ENCODE measurements at places on chromosomes 5 and 9.

GRCh38 chr5:139748505-139748826 is 47.1 kb upstream of the PSD2 start:
- no peak for DNase-seq

- DNase-seq: no peak
These were observed 49.4 kb downstream of the ATP10B start for GRCh38 chr5:160802592-160802991.

DNA sequence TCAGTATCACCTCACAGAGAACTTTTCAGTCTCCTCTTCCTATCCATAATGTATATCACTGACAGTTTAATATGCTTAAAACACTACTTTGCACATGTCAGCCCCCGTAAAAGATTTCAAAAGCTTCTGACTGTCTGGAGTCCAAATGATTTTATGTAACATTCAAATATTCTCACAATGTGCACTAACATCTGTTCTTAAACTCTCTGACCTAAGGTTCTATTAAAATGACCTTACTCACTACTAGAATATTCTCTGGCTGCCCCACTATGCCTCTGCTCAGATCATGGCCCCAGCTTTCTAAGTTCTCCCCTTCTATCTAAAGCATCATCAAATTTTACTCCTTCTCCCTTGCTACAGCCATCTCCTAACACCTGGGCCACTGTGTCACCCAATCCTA is 52.5 kb downstream of the AP3B1 start:
- DNase-seq: no peak

GRCh38 chr5:82551840-82552385 is 273.8 kb upstream of the RPS23 start:
- no peak for DNase-seq

GRCh38 chr9:33102551-33103210 is 26.2 kb upstream of the SMU1 start:
- DNase-seq: no peak

- DNase-seq: no peak
These were observed 101.8 kb downstream of the CETN3 start for GRCh38 chr5:90307782-90308181.

- no peak for DNase-seq
These were observed 53.8 kb downstream of the RAD23B start for GRCh38 chr9:107336718-107337360.

DNA sequence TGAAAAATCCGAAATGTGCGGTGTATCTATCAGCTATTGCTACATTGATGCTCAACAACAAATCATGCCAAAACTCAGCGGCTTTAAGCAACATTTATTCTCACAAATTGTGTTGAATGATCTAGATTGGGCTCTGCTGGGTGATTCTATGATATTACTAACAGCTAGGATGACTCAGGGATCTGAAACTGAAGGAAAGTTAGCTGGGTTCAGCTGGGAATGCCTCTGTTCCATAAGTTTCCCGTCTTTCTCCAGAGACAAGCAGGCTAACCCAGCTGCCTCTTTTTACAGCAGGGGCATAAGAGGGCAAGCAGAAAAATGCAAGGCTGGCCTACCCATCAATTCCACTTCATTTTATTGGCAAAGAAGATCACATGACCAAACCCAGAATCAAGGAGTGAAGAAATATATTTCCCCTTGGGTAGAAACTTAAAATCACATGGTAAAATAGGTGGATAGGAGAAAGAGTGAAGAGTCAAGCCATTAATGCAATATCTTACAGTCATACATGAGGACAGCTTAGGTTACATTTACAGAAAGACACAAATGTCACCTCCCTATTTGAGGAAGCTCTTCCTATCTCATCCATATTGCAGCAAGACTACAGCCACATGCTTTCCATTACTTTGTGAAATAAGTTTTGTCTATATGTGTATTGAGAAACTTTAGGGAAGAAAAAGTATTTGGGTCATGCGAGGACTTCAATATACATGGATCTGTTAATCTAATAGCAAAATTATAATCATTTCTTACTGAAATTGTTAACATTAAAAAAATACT is 30.8 kb downstream of the IL7R start:
- no peak for DNase-seq

DNA sequence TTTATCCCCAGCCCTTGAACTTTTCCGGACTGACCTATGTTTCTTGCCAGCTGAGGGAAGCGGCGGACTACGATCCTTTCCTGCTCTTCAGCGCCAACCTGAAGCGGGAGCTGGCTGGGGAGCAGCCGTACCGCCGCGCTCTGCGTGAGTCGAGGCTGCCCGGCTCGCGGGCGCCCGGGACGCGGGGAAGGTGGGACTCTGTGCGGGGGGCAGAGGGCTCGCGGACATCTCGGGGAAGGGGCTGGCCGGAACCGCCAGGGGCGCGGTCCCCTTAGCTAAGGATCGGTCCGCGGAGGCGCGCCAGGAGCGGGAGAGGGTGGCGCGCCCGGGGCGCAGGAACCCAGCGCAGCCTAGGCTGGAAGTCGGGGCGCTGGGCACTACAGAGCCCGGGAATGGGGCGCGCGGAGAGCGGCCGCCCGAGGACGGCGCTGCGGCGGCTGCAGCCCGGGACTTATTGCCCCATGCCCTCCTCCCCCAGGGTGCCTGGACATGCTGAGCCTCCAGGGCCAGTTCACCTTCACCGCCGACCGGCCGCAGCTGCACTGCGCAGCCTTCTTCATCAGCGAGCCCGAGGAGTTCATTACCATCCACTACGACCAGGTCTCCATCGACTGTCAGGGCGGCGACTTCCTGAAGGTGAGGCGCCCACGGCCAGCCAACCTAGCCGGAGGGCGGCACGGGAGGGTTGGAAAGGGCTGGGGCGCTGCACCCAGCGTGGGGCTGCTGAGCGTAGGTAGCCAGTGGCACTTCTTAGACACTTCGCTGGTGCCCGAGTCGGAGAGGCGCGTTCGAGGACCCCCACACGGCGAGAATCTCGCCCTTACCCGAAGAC is 922 bp downstream of the CRHBP start:
- no peak for DNase-seq

DNA sequence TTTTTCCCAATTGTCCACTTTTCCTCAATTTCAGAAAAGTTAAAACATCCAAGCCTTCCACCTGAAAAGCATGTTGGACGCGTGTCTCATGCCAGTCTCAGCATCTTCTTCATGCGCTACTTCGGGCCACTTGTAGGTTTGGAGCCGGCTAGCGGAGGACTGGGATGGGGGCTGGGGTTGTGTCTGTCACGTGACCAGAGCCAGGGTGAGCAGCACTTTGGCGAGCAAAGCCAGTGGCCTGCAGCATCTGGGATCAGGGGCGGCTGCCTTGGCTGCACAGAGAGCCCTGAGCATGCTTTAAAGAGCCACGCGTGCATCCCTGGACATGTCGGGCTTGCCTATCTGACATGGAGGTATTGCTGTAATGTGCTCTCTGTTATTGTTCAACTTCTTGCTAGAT is 41.2 kb downstream of the SLC6A3 start:
- DNase-seq: no peak

- no peak for DNase-seq
These were observed 9.7 kb upstream of the LRRC70 start for GRCh38 chr5:62568800-62569432.

- DNase-seq: no peak
These were observed 18.4 kb downstream of the AP3B1 start for GRCh38 chr5:78275998-78276543.

DNA sequence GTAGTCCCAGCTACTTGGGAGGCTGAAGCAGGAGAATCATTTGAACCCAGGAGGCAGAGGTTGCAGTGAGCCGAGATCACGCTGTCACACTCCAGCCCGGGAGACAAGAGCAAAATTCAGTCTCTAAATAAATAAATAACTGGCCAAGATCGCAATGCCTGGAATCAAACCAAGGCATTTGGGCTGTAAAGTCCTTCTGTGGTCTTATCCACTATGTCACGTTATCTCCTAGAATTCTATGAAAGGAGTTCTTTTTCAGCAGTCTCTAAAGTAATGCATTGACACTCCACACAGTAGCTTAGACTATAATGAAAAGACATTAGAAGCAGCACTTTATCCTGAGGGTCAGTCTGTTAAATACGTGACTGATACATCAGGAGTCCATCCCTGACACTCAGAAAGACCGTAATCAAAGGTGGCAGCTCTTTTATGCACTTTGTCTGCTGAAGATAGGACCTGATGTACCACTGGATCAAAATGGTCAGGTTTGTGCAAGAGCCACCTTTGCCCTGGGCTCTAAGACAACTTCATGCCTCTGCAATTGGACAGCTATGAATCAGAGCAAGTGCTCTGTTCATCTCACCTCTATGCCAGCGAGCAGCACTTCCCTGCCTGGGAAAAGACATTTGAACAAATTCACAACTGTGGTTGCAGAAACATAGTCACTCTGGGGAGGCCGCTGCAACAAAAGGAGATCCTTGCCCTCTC is 31.7 kb upstream of the GNA14 start:
- no peak for DNase-seq

- no peak for DNase-seq
These were observed 560.8 kb downstream of the BNC2 start for GRCh38 chr9:16309469-16310271.

GRCh38 chr5:128441941-128442350 is 96.1 kb downstream of the FBN2 start:
- DNase-seq: no peak

GRCh38 chr9:89426384-89426961 is 71.4 kb downstream of the SEMA4D start:
- no peak for DNase-seq

DNA sequence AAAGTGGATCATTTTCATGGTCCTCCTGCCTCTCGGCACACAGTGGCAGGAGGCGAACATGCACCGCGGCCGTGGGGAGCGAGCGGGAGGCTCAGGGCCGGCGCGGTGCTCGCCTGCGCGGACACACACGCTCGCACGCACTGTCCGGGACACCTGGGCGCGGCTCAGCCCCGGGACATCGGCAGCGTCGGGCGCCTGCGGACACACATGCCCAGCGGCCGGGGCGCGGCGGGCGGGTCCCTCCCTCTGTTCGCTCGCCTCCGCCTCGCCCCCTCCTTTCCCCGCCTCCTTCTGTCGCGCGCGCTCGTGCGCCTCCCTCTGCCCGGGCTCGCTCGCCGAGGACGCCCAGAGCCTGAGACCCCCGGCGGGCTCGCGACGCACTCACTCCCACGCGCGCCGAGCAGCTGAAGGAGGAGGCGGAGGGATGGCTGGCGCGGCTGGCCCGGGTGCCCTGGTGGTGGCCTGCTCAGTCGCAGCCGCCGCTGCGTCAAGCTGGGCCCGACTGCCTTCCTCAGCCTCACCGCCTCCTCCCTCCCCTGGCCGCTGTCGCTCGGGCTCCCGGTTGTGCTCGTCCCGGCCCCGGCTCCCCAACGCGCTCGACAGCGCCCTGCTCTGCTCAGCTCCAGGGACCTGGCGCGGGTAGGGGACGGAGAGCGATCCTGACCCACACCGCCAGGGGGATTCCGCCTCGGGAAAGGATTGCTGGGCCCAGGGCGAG is at the start of gene FRMD3:
Gene FRMD3 (minus strand): TSS at position 230 of the 718 bp plus-strand sequence. CDS start 170 bp downstream, at position 60.
- DNase-seq: peak; percentile 59

GRCh38 chr9:105963343-105964099 is 269.2 kb downstream of the TMEM38B start:
- no peak for DNase-seq

DNA sequence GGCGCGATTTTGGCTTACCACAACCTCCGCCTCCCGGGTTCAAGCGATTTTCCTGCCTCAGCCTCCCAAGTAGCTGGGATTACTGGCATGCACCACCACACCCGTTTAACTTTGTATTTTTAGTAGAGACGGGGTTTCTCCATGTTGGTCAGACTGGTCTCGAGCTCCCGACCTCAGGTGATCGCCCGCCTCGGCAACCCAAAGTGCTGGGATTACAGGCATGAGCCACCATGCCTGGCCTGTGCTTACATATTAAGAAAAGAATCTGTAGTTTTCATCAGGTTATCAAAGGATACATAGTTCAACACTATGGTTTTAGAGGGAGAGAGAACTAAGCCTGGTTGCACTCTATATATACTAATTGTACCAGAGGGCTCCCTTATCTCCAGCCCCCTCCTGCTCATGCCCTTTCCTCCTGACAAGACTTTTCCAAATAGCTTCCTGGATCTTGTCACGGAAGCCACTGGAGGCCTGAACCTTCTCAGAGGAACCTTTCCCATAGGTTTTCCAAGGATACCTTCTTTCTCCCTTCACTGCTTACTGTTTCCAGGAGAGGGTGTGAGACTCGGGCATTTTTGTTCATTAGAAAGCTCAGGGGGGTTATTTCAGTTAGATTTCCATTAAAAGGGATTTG is 53.1 kb downstream of the SLC44A1 start:
- no peak for DNase-seq

GRCh38 chr5:34058532-34058931 is 15.5 kb upstream of the C1QTNF3 start:
- no peak for DNase-seq

- DNase-seq: peak; percentile 96
These were observed at the start of gene TTC1 for GRCh38 chr5:160008877-160009590. TTC1 (plus strand) TSS chr5:160009139; CDS start chr5:160010529, 1,390 bp downstream.

DNA sequence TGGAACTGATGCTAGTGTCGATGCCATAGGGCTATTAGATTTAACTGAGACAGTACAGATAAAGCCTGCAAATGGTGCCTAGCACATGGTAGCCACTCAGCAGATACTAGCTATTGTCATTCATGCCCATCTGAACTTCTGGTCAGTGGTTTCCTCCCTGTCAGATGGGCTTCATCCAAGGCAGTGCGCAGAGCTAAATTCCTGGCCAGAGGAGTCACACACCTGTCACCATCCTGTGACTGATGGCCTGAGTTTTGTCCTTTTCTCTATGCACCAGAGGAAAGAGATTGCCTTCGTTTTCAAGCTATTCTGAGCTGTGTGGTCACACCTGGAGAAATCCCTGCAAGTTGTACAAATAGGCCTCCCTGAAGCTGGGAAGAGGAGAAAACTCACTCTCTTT is 34.7 kb downstream of the MSX2 start:
- no peak for DNase-seq

DNA sequence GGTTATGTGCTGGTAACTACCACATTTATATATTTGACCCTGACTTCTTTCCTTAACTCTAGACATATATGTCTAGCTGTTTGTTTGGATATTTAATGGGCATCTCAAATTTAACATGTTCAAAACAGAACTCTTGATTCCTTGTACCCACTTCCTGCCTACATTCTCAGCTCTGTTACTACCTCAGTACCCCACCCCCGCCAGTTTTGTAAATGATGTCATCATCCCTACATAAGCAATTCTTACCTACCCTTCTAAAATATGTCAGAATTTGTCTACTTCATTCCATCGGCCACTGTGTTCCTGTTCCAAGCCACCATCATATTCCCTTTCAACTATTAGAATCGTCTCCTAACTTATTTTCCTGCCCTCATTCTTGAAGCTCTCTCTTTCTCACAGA is 4.8 kb downstream of the RAD50 start:
- DNase-seq: no peak

GRCh38 chr9:94681508-94681907 is 42.2 kb upstream of the FBP1 start:
- peak; percentile 18 for DNase-seq

DNA sequence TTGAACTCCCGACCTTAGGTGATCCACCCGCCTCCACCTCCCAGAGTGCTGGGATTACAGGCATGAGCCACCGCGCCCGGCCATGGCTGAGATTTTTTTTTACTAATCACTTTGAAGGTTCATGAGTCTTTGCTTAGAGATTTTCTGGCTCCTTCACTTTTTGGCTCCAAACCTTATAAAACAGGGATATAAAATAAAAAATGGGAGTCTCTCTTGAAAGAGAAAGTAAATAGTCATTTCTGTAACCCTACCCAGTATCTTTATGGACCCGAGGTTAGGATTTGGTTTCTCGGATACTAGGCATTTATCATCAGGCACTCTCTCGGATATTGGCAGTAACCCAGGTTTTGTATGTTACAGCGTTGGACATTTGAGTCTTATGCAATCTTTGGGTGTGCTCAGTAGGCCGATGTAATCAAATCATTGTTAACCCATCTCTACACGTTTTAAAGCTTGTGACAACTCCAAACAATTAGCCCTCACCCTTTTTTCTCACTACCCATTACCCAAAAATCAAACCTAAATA is 25.3 kb downstream of the STXBP1 start:
- DNase-seq: no peak
